Right kidney (tissue), 9 donors: ENCODE measurements at places on chromosomes 12 and 14.

DNA sequence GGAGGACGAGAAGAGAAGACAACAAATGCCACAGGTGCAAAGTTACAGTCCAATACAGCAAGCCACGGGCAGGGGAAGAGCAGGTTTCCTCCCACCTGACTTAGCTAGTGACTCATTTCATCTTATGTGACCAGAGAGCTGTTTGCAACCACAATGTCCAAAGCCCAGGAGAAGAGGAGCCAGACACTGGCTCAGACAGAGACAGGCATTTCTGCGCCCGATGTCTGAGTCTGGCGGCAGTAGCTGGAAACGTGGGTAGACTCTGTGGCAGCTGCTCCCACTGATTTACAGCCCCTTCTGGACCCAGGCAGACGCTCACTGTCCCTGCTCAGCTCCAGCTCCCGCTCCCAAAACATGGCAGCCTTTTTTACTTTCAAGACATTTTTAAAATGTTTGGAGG lies 60.0 kb downstream of the CHGA start:
- no peak for DNase-seq

GRCh38 chr14:81589381-81590065 lies 55.9 kb upstream of the SEL1L start:
- DNase-seq: no peak

DNA sequence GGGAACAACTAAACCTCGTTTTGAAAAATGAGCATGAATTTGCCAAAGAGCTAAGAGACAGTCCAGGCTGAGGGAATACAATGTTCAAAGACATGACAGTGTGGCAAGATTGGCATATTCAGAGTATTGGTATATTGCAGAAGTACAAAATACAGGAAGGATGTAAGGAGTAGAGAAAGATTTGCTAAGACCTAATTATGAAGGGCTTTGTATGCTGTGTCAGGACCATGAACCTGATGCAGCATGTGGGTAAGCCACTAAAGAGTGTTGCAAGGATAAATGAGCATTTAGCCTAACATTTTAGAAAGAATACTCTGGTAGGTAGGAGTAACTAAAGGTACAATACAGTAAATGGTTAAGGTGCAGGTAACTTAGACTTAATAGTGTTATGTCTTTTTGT lies 65.1 kb downstream of the KTN1 start:
- no peak for DNase-seq

DNA sequence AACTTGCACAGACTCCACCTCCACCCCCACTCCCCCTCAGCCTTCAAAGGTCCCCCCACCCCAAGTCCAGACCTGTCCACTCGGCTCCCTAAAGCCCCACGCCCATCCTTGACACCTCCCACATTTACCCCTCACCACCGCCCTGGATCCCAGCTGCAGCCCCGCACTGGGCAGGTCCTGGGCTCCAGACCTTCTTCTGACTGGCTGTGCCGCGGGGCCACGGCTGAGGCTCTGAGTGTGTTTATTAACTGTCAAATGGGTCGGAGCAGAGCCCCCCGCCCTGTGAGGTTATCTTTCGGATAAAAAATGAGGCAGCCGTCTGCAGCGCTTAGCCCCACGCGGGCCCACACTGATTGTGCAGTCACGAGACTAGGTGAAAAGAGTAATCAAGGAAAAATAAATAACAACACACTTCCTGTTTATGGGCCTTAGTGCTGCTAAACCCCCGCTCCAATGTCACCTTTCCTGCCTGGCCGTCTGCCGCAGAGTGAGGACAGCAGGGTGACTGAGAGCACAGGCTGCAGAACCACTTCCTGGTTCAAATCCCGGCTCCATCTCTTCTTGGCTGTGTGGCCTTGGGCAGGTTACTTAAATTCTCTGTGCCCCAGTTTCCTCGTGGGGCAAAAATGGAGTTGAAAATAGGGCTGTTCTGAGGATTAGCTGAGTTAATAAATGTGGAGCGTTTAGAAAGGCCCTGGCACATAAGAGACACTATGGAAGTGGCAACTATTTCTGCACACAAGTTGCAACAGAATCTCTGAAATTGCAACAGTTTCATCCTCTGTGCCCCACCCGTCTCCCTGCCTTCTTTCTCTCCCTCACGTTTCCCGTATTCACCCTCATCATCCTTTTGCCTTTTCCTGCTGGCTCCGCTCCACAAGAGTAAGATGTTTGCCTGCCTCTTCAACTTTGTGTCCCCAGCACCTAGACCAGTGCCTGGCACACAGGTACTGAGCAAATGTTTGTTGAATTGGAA lies 9.4 kb downstream of the SETD1B start:
- DNase-seq: no peak
